ENCODE measurements at places on chromosomes 6 and 20.
A peak's percentile ranks its signal among the peaks of the same experiment; 100 is the strongest.

DNA sequence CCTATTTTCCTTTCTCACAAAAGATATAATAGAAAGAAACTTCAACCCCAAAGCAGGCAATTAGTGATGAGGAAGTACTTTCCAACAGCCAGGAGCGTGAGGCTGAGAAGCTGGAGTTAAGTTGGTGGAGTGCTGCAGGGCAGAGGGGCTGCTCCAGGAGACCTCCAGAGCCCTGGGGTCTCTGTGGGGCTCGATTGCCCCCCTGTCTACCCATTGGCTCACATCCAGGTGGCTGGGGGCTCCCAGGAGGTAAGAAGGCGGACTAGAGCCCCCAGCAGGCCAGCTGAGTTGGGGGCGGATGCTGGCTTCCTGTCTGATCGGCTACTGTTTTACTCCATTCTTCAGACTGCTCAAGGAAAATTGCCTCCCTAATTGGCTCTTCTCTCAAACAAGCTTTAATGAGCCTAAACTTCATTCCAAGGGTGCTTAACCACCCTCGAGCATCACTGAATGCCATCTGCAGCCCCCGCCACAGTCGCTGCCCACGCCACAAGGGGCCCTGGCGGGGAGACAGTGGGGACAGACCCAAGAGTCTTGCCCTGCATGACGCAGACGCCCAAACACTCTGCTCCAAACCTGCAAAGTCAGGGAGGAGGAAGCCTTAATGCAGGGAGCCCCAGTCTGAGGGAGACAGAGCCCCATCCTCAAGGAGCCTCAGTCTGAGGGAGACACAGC, 78.6 kb downstream of the MDGA1 start:
- H3K4me3 ChIP-seq = no peak overlapping the region
- DNase-seq = no peak
- H3K4me1 ChIP-seq = peaks cover 7% of the 10 kb centered on the region
- no peaks in the 10 kb centered on the region for H3K36me3 ChIP-seq
- no peak overlapping the region for H3K27ac ChIP-seq

DNA sequence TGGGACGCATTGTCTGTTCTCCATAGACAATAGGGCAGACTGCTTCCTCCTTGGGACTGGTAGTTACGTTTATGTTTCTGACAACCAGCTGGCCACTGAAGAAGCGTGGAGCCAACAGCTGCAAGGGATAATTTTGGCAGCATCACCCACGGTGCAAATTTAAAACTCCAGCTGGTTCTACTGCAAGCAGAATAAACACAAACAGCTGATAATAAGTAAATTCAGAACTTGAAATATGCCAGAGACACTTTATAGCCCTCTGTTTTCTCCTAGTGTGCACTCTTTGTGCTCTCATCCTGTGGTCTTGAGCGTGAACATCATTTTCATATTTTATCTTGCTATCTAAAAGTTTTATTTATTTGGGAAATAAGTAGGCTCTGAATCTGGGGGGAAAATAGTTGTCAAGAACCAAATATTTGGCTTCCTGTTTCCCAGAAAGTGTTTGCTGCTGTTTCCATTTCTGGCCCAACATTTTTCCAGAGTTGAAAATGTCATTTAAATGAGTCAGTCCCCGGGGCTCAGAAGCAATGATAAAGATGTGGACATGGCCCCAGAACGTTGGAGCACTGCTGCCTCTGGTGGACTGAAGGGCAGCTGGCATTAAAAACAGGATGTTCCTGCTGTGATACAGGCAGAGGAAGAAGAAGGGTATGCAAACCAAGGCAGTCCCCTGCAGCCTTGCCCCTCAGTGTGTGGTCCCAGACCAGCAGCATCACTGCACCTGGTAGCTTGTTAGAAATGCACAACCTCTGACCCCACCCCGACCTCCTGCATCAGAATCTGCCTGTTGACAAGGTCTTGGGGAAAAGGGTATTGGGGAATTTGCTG, 12.5 kb upstream of the THBD start:
- peaks cover 32% of the 10 kb centered on the region for H3K4me1 ChIP-seq
- H3K27ac ChIP-seq = peak overlapping the region; percentile 38
- no peaks in the 10 kb centered on the region for H3K36me3 ChIP-seq
- H3K4me3 ChIP-seq = no peak overlapping the region
- DNase-seq = peak; percentile 70

GRCh38 chr6:17276766-17277165, 4.4 kb upstream of the RBM24 start:
- DNase-seq = no peak
- peaks cover 54% of the 10 kb centered on the region for H3K27me3 ChIP-seq
- peaks cover 9% of the 10 kb centered on the region for H3K4me1 ChIP-seq

GRCh38 chr6:83908813-83909212, 49.3 kb downstream of the CYB5R4 start:
- no peak overlapping the region for H3K4me3 ChIP-seq
- no peak overlapping the region for H3K27ac ChIP-seq
- peaks cover 40% of the 10 kb centered on the region for H3K4me1 ChIP-seq
- H3K27me3 ChIP-seq = no peaks in the 10 kb centered on the region

DNA sequence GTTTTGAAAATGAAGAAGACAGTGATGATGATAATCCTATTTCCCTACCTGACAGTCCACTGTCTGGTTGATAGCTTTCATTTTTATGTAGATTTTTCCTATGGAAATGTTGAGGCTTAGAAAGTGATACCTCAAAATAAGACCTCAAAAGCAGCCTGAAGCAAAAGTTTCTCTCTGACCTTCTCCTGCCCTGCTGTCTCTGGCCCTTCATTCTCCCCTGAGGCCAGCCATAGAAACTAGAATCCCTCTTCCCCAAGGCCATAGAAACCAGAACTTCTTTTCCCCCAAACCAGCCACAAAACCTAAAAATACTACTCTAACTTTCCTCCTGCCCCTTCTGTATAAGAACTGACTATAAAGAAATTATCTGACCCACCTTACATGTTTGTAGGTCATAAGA, 52.6 kb upstream of the GCM1 start:
- no peaks in the 10 kb centered on the region for H3K36me3 ChIP-seq
- H3K4me3 ChIP-seq = no peak overlapping the region
- H3K4me1 ChIP-seq = peaks cover 5% of the 10 kb centered on the region
- no peaks in the 10 kb centered on the region for H3K27me3 ChIP-seq

DNA sequence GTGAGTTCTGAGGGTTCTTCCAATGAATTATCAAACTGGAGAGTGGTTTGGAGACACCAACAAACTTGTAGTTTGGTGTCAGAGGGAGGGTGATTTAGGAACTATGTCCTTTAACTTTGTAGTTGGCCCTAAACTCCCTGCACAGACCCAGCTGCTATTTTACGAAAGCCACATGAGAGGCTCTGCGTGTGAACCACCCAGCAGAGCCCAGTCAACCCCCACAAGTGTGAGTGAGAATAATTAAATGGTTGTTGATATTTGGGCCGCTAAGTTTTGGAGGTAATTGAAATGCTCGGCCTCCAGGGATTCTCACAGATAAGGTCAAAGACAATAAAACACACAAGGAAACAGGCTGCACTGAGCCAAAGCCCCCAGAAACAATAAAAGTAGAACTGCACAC, 6.9 kb upstream of the VAPB start:
- DNase-seq = no peak
- no peak overlapping the region for H3K4me3 ChIP-seq
- no peak overlapping the region for H3K27ac ChIP-seq
- peaks cover 26% of the 10 kb centered on the region for H3K36me3 ChIP-seq

- H3K27me3 ChIP-seq = peaks cover 57% of the 10 kb centered on the region
- DNase-seq = peak; percentile 46
- peak overlapping the region; percentile 86 for H3K4me3 ChIP-seq
- H3K4me1 ChIP-seq = peaks cover 28% of the 10 kb centered on the region
- no peaks in the 10 kb centered on the region for H3K36me3 ChIP-seq
Measured at GRCh38 chr6:83854001-83854501, 891 bp downstream of the RIPPLY2 start.

GRCh38 chr6:54014440-54014839, 96.8 kb upstream of the MLIP start:
- H3K27me3 ChIP-seq = no peaks in the 10 kb centered on the region
- H3K4me1 ChIP-seq = peaks cover 12% of the 10 kb centered on the region
- H3K4me3 ChIP-seq = no peak overlapping the region

GRCh38 chr20:53876470-53876869, 193.9 kb downstream of the BCAS1 start:
- no peak for DNase-seq
- H3K27me3 ChIP-seq = no peaks in the 10 kb centered on the region
- H3K4me1 ChIP-seq = peaks cover 68% of the 10 kb centered on the region
- H3K36me3 ChIP-seq = no peaks in the 10 kb centered on the region
- no peak overlapping the region for H3K4me3 ChIP-seq
- no peak overlapping the region for H3K27ac ChIP-seq

DNA sequence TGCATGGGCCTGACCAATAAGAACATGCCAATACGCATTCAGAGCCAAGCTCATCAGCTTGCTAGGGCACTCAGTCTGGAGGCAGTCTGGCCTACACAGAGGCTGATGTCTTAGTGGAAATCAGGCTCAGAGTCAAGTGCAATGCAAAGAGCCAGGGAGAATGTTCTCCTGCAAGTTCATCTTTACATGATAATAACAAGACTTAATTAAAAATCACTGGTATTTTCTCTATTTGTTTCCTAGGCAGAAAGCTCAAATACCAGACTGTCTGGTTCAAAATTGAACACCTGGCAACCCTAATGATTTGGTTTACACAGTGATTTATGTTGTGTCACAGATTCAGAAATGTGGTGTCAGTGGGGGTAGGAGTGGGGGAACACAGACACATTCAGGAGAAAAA, 689.3 kb upstream of the FLRT3 start:
- no peak overlapping the region for H3K27ac ChIP-seq
- DNase-seq = no peak
- H3K27me3 ChIP-seq = no peaks in the 10 kb centered on the region
- H3K4me1 ChIP-seq = peaks cover 4% of the 10 kb centered on the region
- H3K36me3 ChIP-seq = no peaks in the 10 kb centered on the region
- H3K4me3 ChIP-seq = no peak overlapping the region

DNA sequence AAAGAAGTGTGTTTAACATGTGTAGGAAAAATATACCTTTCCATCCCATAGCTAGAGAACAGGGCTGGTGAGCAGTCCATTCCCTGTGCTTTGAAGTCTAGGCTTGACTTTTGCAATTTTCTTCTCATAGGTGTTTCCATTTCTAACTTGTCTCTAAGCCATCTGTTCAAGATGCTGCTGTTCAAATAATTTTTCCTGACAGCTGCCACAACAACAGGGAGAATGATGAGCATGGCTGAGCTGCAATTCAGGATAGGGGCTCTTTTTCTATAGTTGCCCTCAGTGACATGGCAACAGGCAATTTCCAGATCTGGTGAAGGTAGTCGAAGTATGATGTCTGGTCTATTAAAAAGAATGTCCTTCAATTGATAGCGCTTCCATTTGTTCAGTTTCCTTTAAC, 103.0 kb upstream of the HS3ST5 start:
- H3K4me1 ChIP-seq = peaks cover 46% of the 10 kb centered on the region

DNA sequence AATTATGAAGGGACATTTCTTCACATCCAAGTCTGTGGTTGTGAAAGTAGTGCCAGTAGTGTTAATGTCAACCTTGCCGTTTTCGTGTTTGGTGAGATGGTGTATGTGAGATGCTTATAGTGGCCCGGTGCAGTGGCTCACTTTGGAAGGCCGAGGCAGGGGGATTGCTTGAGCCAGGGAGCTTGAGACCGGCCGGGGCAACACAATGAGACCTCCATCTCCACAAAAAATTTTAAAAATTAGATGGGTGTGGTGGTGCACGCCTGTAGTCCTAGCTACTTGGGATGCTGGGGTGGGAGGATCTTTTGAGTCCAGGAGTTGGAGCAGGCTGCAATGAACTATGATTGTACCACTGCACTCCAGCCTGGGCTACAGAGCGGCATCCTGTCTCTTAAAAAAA, 37.4 kb downstream of the PNLDC1 start:
- no peak overlapping the region for H3K4me3 ChIP-seq
- no peaks in the 10 kb centered on the region for H3K36me3 ChIP-seq
- no peaks in the 10 kb centered on the region for H3K27me3 ChIP-seq
- peaks cover 65% of the 10 kb centered on the region for H3K4me1 ChIP-seq
- no peak overlapping the region for H3K27ac ChIP-seq
- no peak for DNase-seq

- DNase-seq = no peak
- no peak overlapping the region for H3K27ac ChIP-seq
- no peaks in the 10 kb centered on the region for H3K36me3 ChIP-seq
Measured at GRCh38 chr20:13278812-13279570, 57.9 kb downstream of the ISM1 start.

DNA sequence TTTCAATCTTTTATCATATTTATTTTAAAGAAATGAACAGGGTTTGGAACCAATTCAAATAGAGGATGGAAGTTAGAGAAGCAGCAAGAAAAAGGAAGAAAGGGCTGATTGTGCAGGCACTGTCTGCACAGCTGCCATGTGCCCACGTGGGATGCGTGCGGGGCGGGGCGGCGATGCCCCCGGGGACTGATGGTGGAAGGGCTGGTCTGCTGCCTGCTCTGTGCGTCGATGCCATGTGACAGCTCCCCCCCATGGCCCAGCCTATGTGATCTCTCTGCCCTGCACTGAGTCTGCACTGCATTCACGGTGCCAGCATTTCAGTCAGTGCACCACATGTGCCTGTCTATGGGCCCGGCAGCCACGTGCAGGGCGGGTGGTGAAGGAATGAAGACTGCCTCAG, 96.4 kb downstream of the IRF4 start:
- H3K27ac ChIP-seq = no peak overlapping the region
- no peaks in the 10 kb centered on the region for H3K27me3 ChIP-seq
- H3K4me1 ChIP-seq = no peaks in the 10 kb centered on the region
- no peak for DNase-seq
- H3K36me3 ChIP-seq = peaks cover 63% of the 10 kb centered on the region

DNA sequence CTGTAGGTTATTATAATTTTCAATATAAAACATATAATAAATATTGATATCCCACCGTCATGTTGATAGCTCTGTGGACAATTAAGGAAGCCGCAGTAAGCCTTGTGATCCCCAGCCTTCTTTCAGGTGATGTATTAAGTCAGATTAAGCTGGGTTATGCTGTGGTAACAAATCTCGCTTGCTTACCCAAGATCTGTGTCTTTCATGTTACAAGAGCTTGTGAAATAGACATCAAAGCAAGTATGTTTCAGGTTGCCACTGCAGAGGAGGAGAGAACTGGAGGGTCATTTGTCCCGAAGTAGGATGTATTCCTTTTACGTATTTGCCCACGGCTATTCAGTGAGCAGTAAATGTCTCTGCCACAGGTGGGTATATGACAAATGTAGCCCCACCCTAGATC, 17.8 kb upstream of the BCKDHB start:
- no peaks in the 10 kb centered on the region for H3K4me1 ChIP-seq
- H3K4me3 ChIP-seq = no peak overlapping the region
- H3K27ac ChIP-seq = no peak overlapping the region

DNA sequence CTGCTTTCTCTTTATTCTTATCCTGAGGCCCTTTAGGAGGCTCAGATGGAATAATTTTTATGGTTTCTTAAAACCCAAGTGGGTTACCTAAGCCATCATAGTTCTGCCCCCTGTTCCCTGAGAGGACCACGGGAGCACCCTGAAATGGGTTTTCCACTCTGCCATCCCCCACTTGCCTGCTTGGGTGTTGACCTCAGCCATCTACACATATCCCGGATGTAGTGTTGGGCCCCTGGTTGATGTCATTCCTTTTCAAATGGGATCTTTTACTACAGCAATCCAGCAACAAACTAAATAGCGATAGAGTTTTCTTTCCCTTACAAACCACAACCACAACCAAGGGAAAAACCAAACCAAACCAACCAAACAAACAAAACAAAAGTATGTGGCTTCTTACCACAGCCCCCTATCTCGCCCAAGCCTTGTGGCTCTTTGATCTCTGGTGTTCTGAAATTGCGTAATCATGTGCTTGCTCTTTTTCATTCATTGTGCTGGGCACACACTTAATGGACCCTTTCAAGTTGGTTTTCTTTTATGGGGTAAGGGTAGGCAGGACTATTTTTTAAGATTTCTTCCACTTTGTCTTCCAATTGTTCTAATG, 154.9 kb downstream of the ESR1 start:
- no peaks in the 10 kb centered on the region for H3K36me3 ChIP-seq
- DNase-seq = no peak

GRCh38 chr20:50678169-50678898, 13.0 kb downstream of the RIPOR3 start:
- no peak overlapping the region for H3K4me3 ChIP-seq
- peaks cover 24% of the 10 kb centered on the region for H3K4me1 ChIP-seq
- DNase-seq = no peak
- H3K27me3 ChIP-seq = no peaks in the 10 kb centered on the region
- H3K36me3 ChIP-seq = peaks cover 2% of the 10 kb centered on the region
- peak overlapping the region; percentile 84 for H3K27ac ChIP-seq
